ENCODE measurements at places on chromosomes 2 and 18.

DNA sequence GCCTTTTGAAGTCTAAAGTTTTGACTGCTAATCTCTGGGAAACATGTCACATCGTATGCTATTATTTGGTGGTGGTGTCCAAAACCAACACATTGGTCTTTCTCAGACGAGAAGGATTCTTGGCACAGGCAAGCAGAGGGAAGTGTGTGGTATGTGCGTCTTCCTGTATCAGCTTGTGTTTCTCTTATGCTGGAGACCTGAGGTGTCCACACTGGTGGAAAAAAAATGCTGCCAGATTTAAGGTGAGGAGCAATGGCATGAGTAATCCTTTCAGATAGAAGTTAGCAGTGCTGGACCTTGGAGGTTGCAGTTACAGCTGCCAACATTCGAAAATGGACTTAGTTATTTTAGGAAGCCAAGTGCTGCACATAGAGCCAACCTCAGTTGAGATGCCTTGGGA, 11.7 kb upstream of the FHL2 start:
- DNase-seq: no peak

- DNase-seq: no peak
Measured at GRCh38 chr2:21800356-21800755, 676.6 kb downstream of the TDRD15 start.

DNA sequence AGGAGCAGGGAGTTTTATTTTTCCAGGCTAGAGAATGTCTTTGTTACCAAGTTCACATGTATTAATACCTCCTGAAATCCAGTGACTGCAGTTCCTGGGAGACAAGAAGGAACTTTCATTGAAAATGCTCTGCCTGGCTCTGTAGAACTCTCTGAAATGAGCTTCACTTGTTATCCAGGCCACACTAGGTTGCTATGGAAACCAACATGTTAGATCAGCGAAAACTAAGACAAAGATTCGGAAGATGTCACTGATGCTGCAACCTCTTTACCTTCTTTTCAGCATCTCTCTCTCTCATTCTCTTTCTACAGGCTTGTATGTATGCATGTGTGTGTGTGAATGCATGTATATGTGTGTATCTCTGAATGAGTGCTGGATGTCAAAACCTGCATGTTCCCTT, 218.5 kb downstream of the TRIB2 start:
- no peak for DNase-seq

DNA sequence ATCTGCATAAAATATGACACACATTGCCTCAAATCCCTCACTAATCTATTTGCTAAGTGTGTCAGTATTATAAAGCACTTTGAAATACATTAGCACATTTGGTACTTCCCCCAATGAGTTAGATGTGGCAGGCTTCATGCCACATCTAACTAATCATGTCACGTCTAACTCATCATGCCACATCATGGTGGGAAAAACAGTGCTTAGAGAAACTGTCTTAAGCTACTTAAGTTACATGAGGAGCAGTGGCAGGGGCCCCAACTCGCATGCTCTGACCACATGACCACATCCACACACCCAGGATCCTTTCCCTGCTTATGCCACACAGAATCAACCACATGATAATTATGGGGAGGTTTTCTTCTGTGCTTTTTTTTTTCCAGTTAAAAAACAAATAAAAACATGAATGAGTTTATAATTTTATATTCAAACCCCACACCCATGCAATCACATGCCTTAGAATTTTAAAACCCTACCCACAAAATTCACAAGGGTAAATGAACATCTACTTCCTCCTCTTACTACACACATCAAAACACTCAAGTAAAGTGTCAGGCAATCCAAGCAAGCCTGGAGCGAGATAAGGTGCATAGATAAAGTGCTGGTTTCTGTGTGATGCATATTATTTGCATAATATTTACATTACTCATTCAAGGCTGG, 1.6 kb downstream of the ABCA12 start:
- DNase-seq: no peak

DNA sequence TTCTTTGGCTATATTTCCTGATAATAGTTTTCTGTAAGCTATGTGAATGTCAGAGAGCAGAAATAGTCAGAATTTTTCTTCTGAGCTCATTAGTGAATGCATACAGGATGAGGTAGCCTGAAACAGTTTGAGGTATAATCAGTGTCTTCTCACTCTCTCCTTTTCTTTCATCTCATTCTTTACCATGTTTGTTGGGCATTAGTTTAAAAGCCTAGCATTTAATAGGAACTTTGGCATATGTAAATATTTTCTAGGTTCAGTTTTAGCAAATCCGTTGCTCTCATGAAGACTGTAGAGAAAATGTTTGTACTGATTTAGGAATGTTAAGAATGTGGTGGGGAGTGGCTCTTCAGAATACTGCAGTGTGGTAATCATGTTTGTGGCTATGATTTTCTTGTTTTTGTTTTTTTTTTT, 119.4 kb downstream of the PARD3B start:
- no peak for DNase-seq
